ENCODE measurements at places on chromosomes 6 and 20.

- DNase-seq = no peak
These were observed 38.4 kb upstream of the FNDC1 start for GRCh38 chr6:159130846-159131245.

DNA sequence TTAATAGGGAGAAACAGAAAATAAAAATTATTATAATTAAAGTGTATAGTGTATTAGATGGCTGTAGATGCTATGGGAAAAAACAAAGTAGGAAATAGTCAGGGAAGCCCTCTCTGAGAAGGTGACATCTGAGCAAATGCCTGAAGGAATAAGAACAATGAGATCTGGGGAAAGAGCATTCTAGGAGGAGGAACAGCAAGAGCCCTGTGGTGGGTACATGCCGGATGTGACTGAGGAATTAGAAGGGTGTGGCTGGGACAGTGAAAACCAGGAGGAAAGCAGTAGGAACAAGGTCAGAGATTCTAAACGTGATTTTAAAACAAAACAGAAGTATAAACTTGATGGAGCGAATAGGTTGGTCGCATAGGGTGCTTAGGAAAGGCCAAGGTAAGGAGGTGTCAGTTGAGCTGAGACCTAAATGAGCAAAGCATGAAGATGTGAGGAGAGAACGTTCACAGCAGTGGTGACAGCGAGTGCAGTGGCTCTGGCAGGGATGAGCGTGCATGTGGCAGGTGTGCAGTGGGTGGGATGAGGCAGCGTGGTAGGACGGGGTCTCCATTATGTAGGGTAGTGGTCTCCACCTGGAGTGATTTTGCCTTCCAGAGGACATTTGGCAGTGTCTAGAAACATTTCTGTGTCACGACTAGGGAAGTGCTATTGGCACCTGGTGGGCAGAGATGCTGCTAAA lies 97.1 kb upstream of the MRPS10 start:
- DNase-seq = no peak

DNA sequence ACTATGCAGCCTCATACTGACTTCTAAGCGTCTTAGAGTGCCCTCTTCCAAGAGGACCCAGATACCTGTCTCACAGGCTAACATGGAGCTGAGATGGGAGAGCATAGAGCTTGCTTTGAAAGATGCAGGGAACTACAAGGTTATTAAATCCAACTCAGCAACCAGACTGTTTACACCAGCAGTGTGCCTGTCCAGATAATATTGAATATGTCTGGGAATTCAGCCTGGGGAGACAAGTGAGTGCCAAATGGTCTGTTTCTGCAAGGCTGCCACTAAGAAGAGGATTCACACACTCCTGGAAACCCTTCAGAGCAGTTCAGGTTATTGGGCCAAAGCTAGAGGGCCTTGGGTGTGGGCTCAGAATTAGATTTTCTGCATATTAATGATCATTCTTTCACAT lies 547.8 kb downstream of the PTPRT start:
- DNase-seq = no peak

DNA sequence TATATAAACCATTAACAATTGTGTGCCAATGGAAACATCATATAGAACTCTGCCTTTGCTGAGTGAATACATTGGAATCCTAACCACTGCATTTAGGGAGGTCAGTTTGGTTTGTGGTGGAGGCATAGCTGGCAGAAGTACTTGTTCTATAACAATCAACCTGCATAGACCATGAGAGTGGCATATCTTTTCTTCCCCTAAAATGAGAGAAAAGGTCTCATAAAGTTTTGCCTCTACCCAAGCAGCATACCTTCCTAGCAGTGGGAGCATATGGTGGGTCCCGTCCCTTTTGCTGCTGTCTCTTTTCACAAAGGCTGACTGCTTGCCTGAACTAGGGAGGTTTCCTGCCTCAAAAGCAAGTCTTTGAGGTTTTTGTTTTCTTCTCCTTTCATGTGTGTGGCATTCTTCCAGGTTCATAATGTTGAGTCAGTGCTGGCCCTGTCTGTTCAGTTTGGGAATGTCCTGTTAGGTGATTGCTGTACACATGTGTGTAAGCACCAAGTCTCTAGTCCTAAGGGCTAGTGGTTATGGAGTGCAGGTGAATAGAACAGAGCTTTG lies 61.2 kb upstream of the SUPT3H start:
- DNase-seq = no peak

DNA sequence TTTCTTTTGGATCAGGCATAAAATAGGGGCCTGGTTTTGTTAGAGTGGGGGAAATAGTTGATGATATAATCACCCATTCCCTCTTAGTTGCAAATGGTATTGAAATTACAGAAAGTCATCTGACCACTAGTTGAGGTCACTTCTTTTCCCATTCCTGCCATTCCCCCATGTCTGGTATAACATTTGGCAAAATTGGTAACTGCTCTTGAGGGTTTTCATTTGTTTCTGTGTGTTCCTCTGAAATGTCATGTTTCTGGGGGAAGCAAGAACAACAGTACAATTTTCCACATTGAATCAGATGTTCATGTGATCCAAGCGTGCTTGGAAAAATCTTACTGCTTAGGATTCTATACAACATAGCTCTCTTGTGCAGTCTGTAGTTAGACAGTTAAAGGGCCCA lies 7.3 kb downstream of the AIG1 start:
- DNase-seq = no peak

- no peak for DNase-seq
These were observed 24.3 kb upstream of the SCRT2 start for GRCh38 chr20:699811-700338.

DNA sequence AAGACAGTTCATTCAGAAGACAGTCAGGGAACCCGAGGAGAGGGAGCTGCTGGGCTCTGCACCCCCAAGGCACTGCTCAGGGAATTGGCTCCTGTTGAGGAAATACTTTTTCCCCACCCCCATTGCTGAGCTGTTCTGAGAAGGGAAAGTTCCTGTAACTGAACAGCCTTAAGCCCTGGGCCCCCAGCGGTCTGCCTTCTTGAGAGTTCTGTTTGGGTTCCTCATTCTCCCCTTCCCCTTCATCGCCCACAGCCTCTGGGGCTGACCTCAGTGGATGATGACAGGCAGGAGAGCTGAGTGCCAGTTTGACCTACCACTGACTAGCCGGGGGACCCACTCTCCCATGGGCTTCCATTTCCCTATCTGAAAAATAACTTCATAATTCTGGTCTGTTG lies 10.7 kb downstream of the HCK start:
- no peak for DNase-seq

DNA sequence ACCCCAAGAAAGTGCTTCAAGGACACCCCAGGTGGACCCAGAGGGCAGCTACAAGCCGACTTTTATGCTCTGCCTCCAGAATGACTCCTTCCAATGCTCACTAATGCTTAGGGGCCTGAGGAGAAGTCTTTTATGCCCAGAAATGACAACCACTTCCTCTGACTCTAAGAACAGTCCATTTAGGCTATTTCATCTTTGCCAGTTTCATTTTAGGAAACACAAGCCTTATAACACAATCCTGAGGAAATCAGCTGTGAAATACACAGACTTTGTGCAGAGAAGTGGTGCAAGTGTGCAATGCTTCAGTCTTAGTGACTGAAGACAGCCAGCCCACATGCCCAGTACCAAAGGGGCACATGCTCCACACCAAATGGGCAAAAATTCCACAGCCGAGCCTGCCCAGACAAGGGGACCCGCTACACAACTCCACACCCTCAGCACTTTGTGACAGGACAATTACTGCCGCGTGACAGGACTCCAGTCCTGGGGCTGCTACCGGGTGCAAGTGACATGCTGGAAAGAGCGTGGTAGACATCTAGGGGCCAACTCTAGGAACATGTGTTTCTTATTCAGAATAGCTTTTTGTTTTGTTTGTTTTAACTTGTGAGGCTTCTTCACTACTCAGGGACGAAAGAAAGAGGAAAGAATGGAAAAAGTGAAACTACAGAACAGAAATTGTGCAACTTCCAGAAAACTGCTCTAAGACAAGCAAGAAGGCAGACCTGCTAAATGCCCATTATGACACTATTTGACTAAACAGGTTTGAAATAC lies 28.2 kb upstream of the PLAGL1 start:
- no peak for DNase-seq

GRCh38 chr6:157531169-157531985 lies 150.4 kb downstream of the ZDHHC14 start:
- no peak for DNase-seq

- DNase-seq = no peak
These were observed 623 bp downstream of the MYBL2 start for GRCh38 chr20:43667341-43668132.

DNA sequence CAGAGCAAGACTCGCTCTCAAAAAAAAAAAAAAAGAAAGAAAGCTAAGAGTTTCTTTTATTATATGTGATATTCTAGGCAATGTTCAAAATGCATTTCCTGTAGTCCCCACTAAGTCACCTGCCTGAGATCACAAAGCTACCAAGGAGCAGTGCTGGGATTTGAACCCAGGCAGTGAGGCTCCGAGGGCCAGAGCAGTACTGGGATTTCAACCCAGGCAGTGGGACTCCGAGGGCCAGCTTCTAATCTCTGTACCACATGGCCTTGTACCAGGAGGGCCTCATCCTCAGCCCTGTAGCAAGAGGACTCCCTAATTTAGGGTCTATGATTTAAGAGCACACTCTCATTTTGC lies 39.7 kb downstream of the ZMYND8 start:
- no peak for DNase-seq

GRCh38 chr6:148332088-148332487 lies 10.6 kb upstream of the SASH1 start:
- DNase-seq = no peak

- DNase-seq = no peak
These were observed 52.1 kb upstream of the BEND6 start for GRCh38 chr6:56902641-56903464.

DNA sequence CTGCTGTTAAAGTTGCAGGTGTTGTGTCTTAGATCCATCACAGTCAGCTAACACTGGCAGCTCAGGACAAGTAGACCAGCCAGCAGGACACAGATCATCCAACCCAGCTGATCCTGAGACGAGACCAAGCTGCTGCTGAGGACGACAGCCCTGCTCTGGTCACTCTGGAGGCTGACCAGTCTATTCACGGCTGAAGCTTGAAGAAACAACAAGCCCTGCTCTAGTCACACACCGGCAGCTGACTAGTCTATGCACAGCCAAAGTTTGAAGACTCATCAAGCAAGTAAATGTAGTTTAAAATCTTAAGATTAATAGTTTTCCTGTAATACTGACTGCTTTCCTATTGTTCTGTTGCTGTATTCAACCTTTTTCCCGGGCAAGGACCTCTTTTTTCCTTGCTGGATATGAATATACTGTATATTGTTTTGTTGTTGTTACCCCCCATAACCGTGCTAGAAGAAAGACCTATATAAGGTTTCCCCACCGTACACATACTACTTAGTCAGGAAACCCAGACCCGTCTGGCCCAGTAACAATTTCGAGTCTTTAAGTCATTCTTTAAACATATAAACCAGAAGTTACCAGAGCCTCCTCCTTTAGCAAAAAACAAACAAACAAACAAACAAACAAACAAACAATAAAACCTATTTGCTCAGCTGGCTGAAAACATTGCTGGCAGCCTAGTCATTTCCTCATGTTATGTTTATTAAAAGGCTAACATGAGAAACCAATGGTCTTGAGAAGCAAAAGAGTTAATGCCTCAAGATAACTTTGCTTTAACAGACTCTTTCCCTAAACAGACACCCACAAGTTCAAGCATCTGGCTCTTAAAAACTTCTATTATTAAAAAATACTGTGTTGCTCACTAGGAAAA lies 16.7 kb upstream of the GSTA3 start:
- DNase-seq = no peak

DNA sequence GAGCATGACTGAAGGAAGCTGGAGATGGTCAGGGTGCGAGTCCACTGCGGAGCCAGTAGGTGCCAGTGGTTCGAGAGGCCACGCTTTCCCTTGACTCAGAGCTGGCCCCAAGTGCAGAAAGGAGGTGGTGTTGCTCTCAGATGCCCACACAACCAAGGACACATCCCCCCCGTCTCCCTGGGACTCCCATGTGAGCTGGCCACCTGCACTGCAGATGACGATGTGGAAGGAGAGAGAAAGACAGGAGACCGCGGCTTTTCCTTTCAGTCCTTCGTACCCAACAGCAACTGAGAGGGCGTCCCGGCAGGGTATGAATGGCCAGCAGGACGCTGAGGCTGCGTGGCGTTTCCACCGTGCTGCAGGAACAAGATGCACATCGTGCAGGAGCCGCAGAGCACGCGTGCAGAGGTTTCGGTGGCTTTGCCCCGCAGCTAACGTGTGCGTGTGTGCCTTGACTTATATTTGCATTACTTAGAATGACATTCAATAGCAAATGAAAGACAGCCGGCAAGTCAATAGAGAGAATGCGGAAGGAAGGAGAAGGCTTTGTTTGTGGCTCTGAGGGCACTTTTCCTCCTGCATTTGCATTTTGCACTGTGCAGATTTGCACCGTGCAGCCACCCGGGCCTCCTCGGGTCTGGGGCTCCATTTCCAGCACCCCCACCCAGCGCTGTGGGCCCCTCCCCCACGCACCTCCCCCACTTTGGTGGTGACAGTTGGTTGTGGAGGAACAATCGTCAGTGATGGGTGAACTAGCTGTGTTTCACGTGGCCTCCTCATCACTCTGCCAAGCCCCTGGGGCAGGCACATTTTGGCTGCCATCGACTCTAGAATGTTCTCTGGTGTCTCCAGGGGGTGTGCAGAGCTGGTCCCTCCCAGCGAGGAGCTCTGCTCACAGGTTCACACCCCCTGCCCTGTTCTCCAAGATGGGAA lies 26.4 kb upstream of the BHLHE23 start:
- no peak for DNase-seq

DNA sequence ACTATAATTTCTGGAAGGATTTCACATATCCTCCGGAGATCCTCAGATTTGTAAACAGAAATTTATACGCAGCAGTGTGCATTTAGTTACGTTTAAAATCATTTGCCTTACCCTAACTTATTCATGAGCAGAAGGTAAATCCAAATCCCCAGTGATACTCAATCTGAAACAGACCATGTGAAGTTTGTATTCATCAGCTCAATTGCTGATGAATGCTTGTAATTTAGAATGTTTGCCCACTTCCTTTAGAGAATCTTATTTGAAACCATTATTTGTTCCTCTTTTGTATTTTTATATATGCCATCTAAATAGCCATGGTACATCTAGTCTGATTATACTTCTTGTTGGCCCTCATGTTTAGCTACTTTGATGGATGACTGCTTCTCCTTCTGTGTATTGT lies 15.4 kb downstream of the TAAR1 start:
- DNase-seq = no peak

GRCh38 chr20:35318502-35319157 lies 26.4 kb upstream of the FAM83C start:
- no peak for DNase-seq

- DNase-seq = no peak
These were observed 31.6 kb upstream of the PNRC1 start for GRCh38 chr6:89048985-89049384.

GRCh38 chr20:63858393-63859165 lies 2.7 kb upstream of the ABHD16B start:
- no peak for DNase-seq

Measured in activated T-cell treated with anti-CD3 and anti-CD28 coated beads for 24 hours (primary cell).